ENCODE measurements at places on chromosomes 4 and X.
A peak's percentile ranks its signal among the peaks of the same experiment; 100 is the strongest.

DNA sequence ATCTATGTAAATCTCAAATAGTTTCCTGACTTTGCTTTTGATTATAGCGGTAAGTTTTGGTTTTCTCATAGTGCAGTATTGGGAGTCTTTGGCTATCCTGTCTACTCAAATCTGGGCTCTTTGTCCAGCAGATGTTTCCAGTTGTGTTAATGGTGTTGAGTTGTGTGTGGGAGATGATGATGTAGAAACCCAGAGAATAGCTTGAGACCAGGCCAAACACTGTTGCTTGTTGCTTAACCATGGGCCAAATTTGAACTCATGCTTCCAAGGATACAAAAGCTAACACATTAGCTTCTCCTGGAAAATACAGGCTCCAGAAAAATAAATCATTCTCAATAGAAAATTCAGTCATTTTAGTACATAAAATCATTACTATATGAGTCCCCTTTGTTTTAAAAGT, 82.6 kb upstream of the GYPA start:
- no peak for DNase-seq

DNA sequence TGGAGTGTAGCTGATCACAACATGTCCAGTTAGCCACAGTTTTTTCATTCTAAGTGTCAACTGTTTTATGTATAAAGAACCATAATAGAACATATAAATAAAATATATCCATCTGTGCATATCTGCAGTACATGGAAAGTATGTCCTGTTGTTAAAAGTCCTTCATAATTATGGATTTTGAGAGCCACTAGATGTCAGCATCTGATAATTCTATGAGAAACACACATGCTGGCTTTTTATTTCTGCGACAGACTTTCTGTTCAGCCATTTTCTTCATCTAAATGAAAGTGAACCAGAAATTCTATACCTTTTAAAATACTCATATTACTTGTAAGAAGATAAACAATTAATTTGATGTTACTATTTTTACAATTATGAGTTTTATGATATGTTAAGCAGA, 251.5 kb downstream of the GPM6A start:
- DNase-seq: no peak

- DNase-seq: no peak
Measured at GRCh38 chr4:140256335-140256734, 102.4 kb upstream of the MAML3 start.

DNA sequence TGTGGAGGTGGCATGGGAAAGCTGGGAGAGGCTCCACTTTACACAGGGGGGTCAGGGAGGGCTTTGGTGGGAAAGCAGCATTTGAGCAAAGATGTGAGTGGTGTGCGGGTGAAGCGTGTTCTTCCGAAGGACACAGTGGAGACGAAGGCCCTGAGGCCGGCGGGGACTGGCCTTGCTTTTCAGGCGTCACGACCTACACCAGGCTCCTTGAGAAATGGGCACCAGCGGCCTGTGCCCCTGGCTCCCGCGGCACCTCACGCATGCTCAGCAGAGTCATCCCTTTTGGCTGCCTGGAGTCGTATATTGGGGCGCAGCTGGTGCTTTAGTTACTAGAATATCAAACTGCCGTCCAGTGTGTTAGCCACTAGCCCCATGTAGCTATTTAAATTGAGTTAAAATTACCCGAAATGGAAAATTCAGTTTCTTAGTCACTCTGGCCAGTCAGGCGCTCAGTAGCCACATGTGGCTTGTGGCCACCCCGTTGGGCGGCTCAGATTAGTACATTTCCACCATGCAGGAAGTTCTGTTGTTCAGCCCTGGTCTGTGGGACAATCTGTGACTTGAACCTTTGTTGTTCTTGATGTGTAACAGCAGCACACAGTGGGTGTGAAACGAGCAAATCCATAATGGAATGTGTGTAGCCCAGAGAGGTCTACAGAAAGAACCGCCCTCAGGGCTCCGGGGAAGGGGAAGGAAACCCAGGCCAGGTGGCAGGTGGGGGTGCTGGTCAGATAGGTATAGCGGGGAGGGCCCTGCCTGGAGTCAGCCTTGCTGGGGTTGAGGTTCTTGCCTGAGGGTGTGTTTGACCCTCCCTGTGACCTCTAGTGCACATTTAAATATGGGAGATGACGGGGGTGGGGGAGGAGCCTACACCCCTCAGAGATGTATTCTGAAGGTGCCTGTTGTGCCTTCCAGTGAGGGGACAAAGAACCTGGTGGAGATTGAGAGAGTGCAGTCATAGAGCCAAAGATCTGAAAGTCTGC, 30.4 kb downstream of the TBC1D14 start:
- DNase-seq: no peak

- DNase-seq: peak; percentile 83
Measured at GRCh38 chrX:68997911-68998310, 167.3 kb downstream of the PJA1 start.

- DNase-seq: no peak
Measured at GRCh38 chr4:145289403-145290076, 109.2 kb upstream of the OTUD4 start.

- DNase-seq: no peak
Measured at GRCh38 chr4:180809439-180809838, 1433.8 kb upstream of the TENM3 start.

All from vagina (tissue), 2 donors.